ENCODE measurements at places on chromosomes 16 and 17. TPM values are rescaled to one million over a fixed set of nuclear protein-coding genes. Genes with fewer than 3 reads are reported as not detected.

The SLC16A3 gene
- total RNA-seq: 76.2 TPM

The MSL1 gene
- total RNA-seq: 96.2 TPM

The KRT36 gene
- total RNA-seq: not detected

GRCh38 chr17:60230358-60230757 lies 80.6 kb downstream of the CA4 start:
- peaks cover 3% of the 10 kb centered on the region for H3K4me1 ChIP-seq
- no peak overlapping the region for H3K4me3 ChIP-seq
- no peaks in the 10 kb centered on the region for H3K27me3 ChIP-seq
- peaks cover 6% of the 10 kb centered on the region for H3K36me3 ChIP-seq
- H3K27ac ChIP-seq: no peak overlapping the region
- no peak for DNase-seq

DNA sequence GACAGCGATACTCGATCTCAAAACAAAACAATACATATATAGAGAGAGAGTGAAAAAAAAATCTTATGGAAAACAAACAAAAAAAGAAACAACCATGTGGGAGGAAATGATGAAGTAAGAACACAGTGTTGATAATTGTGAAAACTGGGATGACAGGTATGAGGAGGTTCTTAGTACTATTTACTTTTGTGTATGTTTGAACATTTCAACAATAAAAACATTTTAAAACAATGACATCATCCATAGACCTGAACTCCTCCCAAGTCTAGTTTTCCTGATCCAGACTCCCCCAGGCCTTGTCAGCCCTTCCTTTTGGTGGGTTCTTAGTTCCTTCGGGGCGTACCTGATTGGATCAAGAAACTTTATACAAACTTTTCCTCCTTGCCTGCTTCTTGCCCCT lies 51.7 kb downstream of the CCDC42 start:
- peaks cover 4% of the 10 kb centered on the region for H3K27me3 ChIP-seq
- DNase-seq: no peak
- H3K4me3 ChIP-seq: no peak overlapping the region
- H3K36me3 ChIP-seq: no peaks in the 10 kb centered on the region
- H3K4me1 ChIP-seq: peaks cover 7% of the 10 kb centered on the region
- no peak overlapping the region for H3K27ac ChIP-seq

GRCh38 chr17:76586741-76587487 lies 1.3 kb upstream of the ST6GALNAC2 start:
- no peaks in the 10 kb centered on the region for H3K4me1 ChIP-seq
- peaks cover 11% of the 10 kb centered on the region for H3K36me3 ChIP-seq
- no peak for DNase-seq
- H3K4me3 ChIP-seq: peak overlapping the region; percentile 75
- H3K27me3 ChIP-seq: peaks cover 28% of the 10 kb centered on the region
- H3K27ac ChIP-seq: no peak overlapping the region

DNA sequence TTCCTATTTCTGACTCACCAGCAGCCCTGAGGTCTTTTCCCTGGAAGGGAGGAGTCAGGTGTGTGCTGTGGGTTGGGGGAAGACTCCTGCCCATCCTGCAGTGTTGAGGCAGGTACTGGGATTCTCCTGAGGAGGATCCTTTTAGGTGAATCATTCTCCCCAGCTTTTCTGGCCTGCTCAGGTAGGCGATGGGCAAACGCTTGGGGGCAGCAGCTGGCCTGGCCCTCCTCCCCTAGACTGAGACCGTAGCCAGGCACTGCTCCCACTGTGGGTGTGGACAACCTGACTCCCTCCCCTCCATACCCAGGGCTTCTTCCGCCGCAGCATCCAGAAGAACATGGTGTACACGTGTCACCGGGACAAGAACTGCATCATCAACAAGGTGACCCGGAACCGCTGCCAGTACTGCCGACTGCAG lies 15.1 kb downstream of the GJD3 start:
- H3K27me3 ChIP-seq: peaks cover 21% of the 10 kb centered on the region
- H3K4me3 ChIP-seq: peak overlapping the region; percentile 81
- no peak for DNase-seq
- H3K36me3 ChIP-seq: peaks cover 31% of the 10 kb centered on the region

GRCh38 chr17:66569572-66569971 lies 265.3 kb upstream of the CACNG5 start:
- H3K4me1 ChIP-seq: peaks cover 3% of the 10 kb centered on the region
- H3K27me3 ChIP-seq: no peaks in the 10 kb centered on the region
- H3K36me3 ChIP-seq: no peaks in the 10 kb centered on the region
- H3K4me3 ChIP-seq: no peak overlapping the region
